ENCODE measurements at places on chromosomes 5 and 9.
A peak's percentile ranks its signal among the peaks of the same experiment; 100 is the strongest.

- H3K4me1 ChIP-seq = peaks cover 30% of the 10 kb centered on the region
- H3K27ac ChIP-seq = peak overlapping the region; percentile 70
- H3K27me3 ChIP-seq = no peaks in the 10 kb centered on the region
- H3K4me3 ChIP-seq = no peak overlapping the region
These were observed 1019.5 kb downstream of the NR2F1-AS1 start for GRCh38 chr5:92561411-92561959.

- peak overlapping the region; percentile 64 for H3K27ac ChIP-seq
- DNase-seq = peak; percentile 54
- H3K27me3 ChIP-seq = no peaks in the 10 kb centered on the region
These were observed 162.9 kb downstream of the TSSK1B start for GRCh38 chr5:113271745-113272454.

DNA sequence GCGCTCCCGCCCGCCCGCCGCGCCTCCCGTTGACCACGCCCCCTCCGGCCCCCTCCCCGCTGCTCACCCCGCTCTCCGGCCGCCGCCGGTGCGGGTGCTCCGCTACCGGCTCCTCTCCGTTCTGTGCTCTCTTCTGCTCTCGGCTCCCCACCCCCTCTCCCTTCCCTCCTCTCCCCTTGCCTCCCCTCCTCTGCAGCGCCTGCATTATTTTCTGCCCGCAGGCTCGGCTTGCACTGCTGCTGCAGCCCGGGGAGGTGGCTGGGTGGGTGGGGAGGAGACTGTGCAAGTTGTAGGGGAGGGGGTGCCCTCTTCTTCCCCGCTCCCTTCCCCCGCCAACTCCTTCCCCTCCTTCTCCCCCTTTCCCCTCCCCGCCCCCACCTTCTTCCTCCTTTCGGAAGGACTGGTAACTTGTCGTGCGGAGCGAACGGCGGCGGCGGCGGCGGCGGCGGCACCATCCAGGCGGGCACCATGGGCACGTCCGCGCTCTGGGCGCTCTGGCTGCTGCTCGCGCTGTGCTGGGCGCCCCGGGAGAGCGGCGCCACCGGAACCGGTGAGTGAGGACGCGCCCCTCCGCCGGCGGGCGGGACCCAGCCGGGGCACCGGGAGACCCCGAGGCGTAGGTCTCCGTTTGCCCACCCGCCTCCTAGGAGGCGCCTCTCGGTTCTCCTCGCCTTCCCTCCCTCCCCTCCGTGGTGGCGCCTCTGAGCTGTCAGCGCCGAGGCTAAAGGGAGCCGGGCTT is at the start of gene VLDLR:
Gene VLDLR (plus strand): TSS at position 66 of the 739 bp plus-strand sequence. CDS start 403 bp downstream, at position 469.
- DNase-seq = no peak
- peaks cover 8% of the 10 kb centered on the region for H3K4me1 ChIP-seq
- H3K27ac ChIP-seq = no peak within 1 kb of the TSS
- H3K4me3 ChIP-seq = peak within 1 kb of the TSS; percentile 60

GRCh38 chr5:163619951-163620350 is 114.5 kb downstream of the MAT2B start:
- no peaks in the 10 kb centered on the region for H3K4me1 ChIP-seq
- no peaks in the 10 kb centered on the region for H3K36me3 ChIP-seq
- H3K27ac ChIP-seq = no peak overlapping the region
- no peaks in the 10 kb centered on the region for H3K27me3 ChIP-seq
- no peak overlapping the region for H3K4me3 ChIP-seq

GRCh38 chr9:113585085-113585442 is 121.5 kb downstream of the RGS3 start:
- no peaks in the 10 kb centered on the region for H3K27me3 ChIP-seq
- H3K36me3 ChIP-seq = peaks cover 7% of the 10 kb centered on the region
- H3K4me3 ChIP-seq = no peak overlapping the region
- no peak for DNase-seq

- no peaks in the 10 kb centered on the region for H3K4me1 ChIP-seq
- DNase-seq = no peak
- H3K36me3 ChIP-seq = no peaks in the 10 kb centered on the region
- H3K4me3 ChIP-seq = no peak overlapping the region
- H3K27me3 ChIP-seq = no peaks in the 10 kb centered on the region
These were observed 144.7 kb upstream of the ZNF608 start for GRCh38 chr5:124891179-124891578.

DNA sequence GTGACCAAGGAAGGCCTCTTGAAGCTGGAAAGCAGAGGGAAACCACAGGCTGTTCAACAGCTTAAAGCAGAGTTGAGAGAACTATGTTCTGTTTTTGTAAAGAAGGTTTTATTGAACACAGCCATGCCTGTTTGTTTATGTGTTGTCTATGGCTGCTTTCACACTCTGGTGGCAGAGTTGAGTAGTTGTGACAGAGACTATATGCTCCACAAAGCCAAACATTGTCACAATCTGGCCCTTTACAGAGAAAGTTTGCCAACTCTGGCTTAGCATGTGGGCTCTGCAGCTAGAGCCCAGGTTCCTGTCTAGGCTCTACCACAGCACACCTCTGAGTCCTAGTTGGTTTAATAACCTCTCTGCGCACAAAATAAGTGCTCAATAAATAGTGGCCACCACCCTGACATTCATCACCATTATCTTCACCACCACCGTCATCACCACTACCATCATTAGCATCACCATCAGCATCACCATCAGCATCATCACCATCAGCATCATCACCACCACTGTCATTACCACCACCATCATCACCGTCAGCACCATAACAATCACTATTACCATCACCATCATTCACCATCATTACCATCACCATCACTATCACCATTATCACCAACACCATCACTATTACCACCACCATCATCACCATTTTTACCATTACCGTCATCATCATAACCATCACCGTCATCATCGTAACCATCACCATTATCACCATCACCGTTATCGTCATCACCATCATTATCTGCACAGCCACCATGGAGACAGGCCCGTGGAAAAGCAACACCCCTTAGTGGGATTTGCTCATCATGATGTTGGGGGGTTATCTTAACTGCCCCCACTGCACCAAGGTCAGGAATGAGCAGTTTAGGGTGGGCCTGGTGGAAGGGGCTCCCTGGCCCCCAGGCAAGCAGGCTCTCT is 18.3 kb downstream of the AKNA start:
- H3K27ac ChIP-seq = no peak overlapping the region
- H3K27me3 ChIP-seq = no peaks in the 10 kb centered on the region
- no peak overlapping the region for H3K4me3 ChIP-seq
- DNase-seq = no peak

- DNase-seq = no peak
- no peaks in the 10 kb centered on the region for H3K4me1 ChIP-seq
These were observed 17.1 kb downstream of the EFNA5 start for GRCh38 chr5:107653685-107654084.

- peak; percentile 36 for DNase-seq
- no peak overlapping the region for H3K27ac ChIP-seq
- peaks cover 4% of the 10 kb centered on the region for H3K27me3 ChIP-seq
- H3K4me3 ChIP-seq = no peak overlapping the region
These were observed 337.5 kb downstream of the ZSWIM6 start for GRCh38 chr5:61669531-61669930.

DNA sequence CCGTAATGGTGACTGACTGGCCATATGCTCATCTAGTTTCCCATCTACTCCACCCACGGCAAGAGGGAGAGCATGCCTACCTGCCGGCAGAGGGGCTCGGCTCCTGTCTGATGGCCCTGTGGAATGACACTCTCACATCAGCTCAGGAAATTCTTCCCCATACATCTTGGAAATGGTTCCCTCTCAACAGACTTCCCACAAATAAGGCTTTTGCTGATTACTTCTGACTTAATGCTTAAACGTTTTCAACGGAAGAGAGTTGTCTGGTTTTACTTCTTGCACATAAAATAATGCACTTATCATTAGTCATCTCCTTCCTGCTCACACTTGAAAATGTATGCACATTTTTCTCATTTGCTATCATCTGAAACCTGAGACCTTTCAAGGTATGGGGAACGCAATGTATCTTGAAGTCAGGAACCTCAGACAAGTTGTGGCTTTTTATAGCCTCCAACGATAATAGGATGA is 129.5 kb downstream of the TTLL11 start:
- H3K36me3 ChIP-seq = no peaks in the 10 kb centered on the region
- no peaks in the 10 kb centered on the region for H3K27me3 ChIP-seq
- no peak overlapping the region for H3K27ac ChIP-seq
- peaks cover 7% of the 10 kb centered on the region for H3K4me1 ChIP-seq

DNA sequence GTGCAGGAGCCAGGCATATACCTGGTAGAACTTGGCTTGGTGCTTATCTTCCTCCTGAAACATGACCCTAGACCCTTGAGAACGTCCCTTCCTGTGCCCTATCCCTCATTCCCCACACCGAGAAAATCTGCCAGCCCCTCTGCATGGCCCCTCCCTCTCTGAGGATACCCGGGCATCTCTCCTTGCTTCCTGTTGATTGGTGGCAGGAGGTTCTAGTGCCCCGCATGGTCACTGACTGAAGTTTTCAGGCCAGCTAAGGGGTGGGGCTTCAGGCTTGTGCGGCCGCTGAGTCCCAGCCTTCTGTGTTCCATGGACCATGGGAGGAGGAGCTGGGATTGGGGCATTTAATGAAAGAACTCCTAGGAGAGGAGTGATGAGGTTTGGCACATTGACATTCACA is 22.8 kb downstream of the IGIP start:
- no peaks in the 10 kb centered on the region for H3K4me1 ChIP-seq
- H3K27ac ChIP-seq = no peak overlapping the region
- peaks cover 13% of the 10 kb centered on the region for H3K27me3 ChIP-seq

DNA sequence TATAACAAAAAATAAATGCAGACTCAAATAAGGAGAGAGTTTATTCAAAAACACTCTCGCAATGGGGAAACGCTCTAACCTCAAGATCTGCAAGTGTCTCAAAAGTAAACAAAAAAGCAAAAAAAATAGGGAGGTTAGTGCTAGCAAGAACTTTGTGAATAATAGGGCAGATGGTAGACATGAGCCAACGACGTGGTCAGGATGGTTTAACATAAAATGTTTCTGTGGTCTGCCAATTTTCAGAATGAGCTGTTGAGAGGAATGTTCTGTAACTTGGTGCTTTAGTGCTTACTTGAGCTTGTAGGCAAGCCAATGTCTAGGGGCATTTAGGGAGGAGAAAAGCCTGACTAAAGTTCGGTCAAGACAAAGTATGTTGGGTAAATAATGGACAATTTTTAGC is 1813.9 kb upstream of the CDH6 start:
- no peak overlapping the region for H3K27ac ChIP-seq
- no peak for DNase-seq
- no peaks in the 10 kb centered on the region for H3K27me3 ChIP-seq
- no peak overlapping the region for H3K4me3 ChIP-seq
- no peaks in the 10 kb centered on the region for H3K36me3 ChIP-seq
- no peaks in the 10 kb centered on the region for H3K4me1 ChIP-seq

GRCh38 chr5:57955511-57955910 is 472.9 kb upstream of the ACTBL2 start:
- H3K27ac ChIP-seq = no peak overlapping the region
- H3K4me1 ChIP-seq = no peaks in the 10 kb centered on the region
- no peaks in the 10 kb centered on the region for H3K27me3 ChIP-seq
- H3K36me3 ChIP-seq = no peaks in the 10 kb centered on the region
- no peak overlapping the region for H3K4me3 ChIP-seq

- H3K27ac ChIP-seq = no peak overlapping the region
- no peaks in the 10 kb centered on the region for H3K27me3 ChIP-seq
- H3K4me1 ChIP-seq = no peaks in the 10 kb centered on the region
- H3K4me3 ChIP-seq = no peak overlapping the region
- H3K36me3 ChIP-seq = no peaks in the 10 kb centered on the region
These were observed 505.7 kb downstream of the RAB3C start for GRCh38 chr5:59088546-59088945.

DNA sequence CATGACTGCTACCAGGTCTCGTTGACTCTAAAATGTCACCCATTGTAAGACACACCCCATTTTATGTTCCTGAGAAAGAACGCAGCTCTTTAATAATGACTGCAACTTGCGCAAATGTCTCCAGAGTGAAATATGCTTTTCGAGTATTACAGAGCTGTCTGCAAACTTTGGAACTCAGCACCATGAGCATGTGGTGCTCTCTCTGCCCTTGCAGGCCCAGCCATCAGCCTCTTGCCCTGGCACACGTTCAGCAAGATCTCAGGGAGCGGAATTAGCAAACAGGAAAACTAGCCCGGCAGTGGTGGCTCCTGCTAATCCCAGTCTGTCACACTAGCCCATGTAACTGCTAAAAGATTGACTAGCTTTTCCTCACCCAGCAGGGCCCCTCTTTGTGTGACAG is 114.5 kb upstream of the SLC1A3 start:
- H3K4me3 ChIP-seq = no peak overlapping the region
- DNase-seq = no peak
- H3K4me1 ChIP-seq = peaks cover 26% of the 10 kb centered on the region
- H3K27ac ChIP-seq = no peak overlapping the region
- no peaks in the 10 kb centered on the region for H3K36me3 ChIP-seq

GRCh38 chr5:172745838-172746237 is 25.2 kb downstream of the DUSP1 start:
- H3K4me3 ChIP-seq = no peak overlapping the region
- no peak for DNase-seq

- H3K27me3 ChIP-seq = no peaks in the 10 kb centered on the region
- no peaks in the 10 kb centered on the region for H3K36me3 ChIP-seq
- H3K4me1 ChIP-seq = no peaks in the 10 kb centered on the region
- no peak overlapping the region for H3K4me3 ChIP-seq
These were observed 65.7 kb downstream of the ZDHHC21 start for GRCh38 chr9:14627513-14627912.

All from astrocyte (in vitro differentiated cells and primary cell).